NCI-H510A (cell line): ENCODE measurements at places on chromosomes 7 and 10.
A peak's percentile ranks its signal among the peaks of the same experiment; 100 is the strongest.

- DNase-seq, result no peak
These were observed 13.1 kb downstream of the ATOH7 start for GRCh38 chr10:68218786-68219185.

DNA sequence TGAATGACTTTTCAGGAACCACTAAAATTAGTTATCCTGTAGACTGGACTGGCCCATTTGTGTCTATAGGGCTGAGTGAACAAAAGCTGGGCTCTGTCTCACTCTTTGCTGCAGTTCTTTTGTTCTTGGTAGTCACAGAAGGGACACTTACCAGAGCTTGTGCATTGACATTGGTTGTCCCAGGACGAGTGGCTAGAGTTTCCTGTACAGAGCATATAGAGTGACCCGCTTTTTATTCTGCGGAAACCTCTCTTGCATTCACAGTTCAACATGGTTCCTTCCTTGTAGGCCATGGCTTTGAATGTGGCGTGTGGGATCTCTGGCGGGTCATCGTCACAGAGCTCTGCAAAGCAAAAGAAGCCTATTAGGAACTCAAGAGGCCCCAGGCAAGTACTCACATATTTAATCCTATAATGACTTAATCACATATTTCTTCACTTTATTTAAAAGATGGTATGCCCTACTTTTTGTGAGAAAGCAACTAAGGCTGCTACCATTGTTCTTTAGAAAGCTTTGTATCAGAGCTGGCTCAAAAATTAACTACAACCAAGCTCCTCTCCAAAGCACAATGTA, 36.4 kb downstream of the IL2RA start:
- DNase-seq, result no peak

GRCh38 chr10:31158011-31158658, 126.5 kb upstream of the ZNF438 start:
- no peak for DNase-seq

DNA sequence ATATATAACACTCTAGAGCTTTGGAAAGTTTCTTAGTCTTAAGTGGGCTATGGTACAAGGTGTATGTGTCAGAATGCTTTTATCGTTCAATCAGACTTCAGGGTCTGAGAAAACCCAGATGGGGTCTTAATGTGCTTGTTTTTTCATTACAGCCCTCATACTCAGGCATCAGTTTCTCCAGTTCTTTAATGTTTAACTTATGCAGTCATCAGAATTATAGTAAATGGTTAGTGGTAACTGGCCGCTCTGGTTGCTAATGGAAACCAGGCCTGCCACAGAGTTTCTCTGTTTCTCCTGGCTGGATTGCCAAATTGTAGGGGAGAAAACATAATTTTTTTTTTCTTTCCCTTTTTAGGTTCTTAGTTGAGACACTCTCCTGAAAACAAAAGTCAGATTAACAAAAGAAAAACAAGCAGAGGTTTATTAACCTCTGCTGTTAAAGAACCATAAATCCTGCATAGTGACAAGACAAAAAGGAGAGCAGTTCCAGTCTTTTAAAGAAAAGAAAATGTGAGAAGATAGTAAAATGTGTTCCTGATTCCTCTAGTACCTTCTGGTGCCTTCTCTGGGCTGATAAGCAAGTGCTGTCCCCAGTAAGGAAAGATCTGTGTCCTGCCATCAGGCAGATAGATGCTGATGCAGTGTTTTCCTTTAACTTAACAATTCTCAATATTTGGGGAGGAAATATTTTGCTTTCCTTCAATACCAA, 21.5 kb upstream of the GHITM start:
- DNase-seq, result no peak

- DNase-seq, result no peak
These were observed 50.2 kb upstream of the LANCL2 start for GRCh38 chr7:55314967-55315366.

DNA sequence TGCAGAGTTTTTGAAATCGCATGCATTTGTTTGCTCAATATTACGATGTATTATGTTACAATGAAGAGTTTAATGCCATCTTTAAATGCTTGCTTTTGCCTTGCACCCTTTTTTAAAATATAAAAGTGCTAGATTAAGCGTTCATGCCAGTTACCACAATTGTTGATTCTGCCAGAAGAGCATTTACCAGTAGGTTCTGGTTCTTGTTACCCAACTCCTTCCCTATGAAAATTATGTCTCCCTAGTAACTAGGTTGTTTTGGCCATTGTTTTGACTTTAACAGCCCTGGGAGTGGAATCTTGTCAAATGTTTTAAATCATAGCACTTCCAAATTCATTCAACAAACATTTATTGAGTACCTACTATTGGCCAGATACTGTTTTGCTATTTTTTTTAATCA, 32.8 kb upstream of the CDK14 start:
- DNase-seq, result no peak

DNA sequence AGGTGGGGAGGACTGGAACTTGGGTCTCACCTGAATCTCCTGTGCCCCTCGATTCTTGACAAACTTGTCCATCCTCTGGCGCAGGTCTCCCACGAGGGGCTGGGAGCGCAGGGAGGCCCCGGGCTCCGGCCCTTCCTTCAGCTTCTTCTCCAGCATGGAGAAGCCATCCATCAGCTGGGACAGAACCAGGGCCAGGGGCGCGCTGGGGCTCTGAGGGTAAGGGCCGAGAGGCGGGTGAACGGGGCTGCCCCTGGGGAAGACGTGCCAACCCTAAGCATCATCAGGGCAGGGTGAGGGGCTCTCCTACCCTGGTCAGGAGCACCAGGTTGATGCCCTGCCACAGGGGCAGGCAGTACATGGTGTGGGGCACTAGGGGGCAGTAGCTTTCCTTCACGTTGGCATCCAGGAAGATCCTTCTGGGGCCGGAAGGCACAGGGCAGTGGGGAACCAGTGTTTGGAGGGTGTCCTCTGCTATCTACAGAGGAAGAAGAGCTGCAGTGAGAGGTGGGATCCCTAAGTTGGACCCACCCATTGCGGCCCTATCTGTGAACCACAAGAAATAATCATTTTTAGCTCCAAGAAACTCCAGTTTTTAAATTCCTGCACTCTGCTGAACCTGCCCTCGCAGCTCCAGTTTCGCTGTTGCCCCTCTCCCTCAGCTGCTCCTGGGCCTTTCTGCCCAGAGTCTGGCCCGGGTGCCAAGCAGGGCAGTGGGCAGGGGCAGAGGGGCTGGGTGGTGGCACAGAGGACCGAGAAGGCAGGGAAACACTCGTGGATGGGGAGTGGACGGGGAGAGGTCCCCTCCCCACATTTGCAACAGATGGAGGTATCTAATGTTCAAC, 10.8 kb upstream of the PYROXD2 start:
- no peak for DNase-seq

- no peak for DNase-seq
These were observed 333.0 kb downstream of the SFMBT2 start for GRCh38 chr10:7077880-7078279.

GRCh38 chr10:79196470-79197461, 128.0 kb downstream of the ZMIZ1 start:
- DNase-seq, result peak; percentile 44
